PC-3 (cell line): ENCODE measurements at places on chromosomes 5 and 9. TPM values are rescaled to one million over a fixed set of nuclear protein-coding genes. Genes with fewer than 3 reads are reported as not detected.

- no peak for DNase-seq
- no peaks in the 10 kb centered on the region for H3K36me3 ChIP-seq
- H3K4me1 ChIP-seq = no peaks in the 10 kb centered on the region
- H3K27me3 ChIP-seq = no peaks in the 10 kb centered on the region
- no peak overlapping the region for H3K27ac ChIP-seq
Observed at GRCh38 chr5:62791059-62791458, 212.4 kb downstream of the LRRC70 start.

DNA sequence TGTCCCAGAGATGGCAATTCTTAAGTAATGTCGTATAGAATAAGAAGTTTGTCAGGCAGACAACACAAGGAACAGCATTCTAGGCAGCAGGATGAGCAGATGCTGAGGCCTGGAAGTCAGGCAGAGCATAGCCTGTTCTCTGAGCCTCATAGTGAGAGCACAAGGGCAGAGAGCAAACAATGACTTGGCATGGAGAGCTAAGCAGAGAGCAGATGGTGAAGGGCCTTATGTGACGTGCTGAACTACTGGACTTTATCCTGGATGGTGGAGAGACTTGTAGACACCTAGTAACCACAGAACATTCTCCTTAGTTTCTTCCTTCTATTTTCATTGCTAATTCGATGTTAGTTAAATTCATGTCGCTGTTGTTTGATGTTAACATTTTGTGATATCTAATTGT, 60.1 kb downstream of the KCTD16 start:
- H3K4me1 ChIP-seq = no peaks in the 10 kb centered on the region
- DNase-seq = no peak
- H3K27ac ChIP-seq = no peak overlapping the region
- no peak overlapping the region for H3K4me3 ChIP-seq
- H3K36me3 ChIP-seq = no peaks in the 10 kb centered on the region

DNA sequence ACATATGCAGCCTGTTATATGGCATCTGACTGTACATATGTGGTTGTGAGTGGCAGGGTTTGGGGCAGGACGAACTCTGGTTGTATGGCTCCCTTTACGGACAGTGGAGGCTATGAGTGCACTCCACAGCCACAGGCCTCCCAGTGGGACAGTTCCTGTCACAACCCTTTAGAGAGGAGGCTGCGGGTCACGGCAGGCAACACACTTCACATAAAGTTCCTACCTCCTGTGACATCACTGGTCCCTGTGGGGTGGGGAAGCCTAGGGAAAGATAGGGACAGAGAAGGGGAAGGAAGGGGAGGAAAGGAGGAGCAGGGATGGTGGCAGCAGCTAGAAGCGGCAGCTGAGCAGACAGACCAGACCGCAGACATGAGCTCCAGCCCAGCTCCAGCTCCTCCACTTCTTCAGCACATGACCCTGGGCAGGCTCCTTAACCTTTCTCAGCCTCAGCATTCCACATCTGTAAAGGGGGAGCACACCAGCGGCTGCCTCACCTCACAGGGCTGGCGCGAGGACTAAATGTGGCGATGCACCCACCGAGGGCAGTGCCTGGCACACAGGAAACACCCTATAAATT, 27.4 kb upstream of the CORO2A start:
- peak overlapping the region; percentile 87 for H3K27ac ChIP-seq
- no peaks in the 10 kb centered on the region for H3K36me3 ChIP-seq
- no peak for DNase-seq

DNA sequence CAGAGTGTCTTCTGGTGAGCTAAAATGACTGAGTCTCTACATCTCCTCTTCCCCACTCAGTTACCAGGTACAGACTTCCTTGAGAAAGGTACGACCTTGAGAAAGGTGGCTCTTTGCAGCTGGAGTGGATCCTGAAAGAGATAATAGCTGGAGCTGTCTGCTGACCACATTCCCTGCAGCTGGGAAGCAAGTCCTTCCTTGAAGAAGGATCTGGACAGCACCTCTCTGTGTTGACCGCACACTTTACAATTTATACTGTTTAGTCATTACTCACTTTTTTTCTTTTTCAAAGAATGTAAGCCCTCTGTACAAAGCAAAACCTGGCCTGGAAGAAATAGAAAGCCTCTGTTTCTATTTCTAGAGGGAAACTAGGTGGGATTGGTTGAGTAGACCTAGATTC, 148.8 kb downstream of the MACIR start:
- H3K4me1 ChIP-seq = no peaks in the 10 kb centered on the region
- no peak overlapping the region for H3K27ac ChIP-seq
- no peak for DNase-seq
- H3K27me3 ChIP-seq = no peaks in the 10 kb centered on the region

DNA sequence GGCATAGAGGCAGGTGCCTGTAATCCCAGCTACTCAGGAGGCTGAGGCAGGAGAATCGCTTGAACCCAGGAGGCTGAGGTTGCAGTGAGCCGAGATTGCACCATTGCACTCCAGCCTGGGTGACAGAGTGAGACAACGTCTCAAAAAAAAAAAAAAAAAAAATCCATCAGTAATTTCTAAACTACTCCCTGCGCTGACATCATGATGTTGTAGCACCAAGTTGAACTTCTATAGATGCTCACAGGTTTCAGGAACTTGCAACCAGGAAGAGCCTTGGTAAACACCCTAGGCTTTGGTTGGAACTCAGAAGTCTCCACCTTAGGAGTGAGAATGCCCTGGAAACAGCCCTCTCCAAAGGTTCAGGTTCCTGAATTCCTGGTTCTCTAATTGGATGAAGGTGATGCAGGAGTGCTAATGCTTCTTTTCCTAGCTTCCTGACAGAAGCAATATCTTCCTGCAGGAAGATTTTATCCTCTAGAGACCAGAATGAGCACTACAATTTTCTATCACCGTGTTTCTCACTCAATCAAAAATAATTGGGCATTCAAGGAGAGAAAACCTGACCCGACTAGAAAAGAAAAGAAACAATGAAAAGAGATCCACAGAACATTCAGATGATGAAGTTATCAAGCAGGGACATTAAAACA, 469.6 kb downstream of the GADD45G start:
- no peak overlapping the region for H3K27ac ChIP-seq
- H3K4me1 ChIP-seq = no peaks in the 10 kb centered on the region
- H3K36me3 ChIP-seq = no peaks in the 10 kb centered on the region

DNA sequence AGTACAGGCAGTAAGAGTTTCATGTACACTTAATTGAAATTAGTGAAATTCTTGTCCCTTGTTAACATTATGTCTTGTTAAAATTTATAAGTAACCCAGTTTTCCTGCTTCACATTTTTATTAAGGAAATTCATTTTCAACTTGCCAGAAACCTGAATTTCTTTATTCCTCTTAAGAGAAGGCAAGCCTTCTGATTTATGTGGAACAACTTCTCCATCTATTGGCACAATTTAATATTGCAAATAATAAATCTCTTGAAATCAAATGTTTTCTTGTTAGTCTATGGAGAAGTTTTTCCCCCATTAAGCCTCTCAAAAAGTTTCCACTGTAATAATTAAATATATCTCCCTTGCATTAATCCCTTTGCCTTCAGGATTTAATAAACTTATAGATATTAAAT, 33.8 kb upstream of the ACO1 start:
- no peaks in the 10 kb centered on the region for H3K36me3 ChIP-seq
- peak; percentile 62 for DNase-seq

DNA sequence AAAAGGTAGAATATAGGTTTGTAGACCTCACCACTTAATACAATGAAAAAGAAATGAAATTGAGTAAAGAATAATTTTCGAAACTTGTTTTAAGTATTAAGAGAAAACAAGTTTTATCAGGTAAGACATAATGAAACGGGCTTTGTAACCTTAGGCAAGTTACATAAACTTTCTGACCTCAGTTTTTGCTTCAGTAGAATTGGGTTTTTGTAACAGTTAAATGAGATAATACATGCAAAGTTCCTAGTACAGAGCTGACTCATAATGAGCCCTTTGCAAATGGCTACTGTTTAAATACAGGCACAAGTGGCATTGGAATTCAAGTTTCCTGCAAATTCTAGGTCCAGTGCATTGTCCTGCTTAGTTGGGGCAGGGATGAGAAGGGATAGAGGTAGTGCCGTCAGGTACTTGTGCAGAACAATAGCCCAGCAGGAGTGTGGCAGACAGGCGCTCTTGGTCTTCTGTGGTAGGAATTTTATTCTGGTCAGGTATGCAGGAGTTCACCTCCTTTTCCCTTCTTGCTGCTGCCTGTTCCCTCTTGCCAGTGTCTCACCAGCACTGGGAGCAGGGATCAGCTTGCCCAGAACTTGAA, 203.8 kb downstream of the PBX3 start:
- H3K27ac ChIP-seq = no peak overlapping the region
- H3K36me3 ChIP-seq = no peaks in the 10 kb centered on the region
- H3K4me3 ChIP-seq = no peak overlapping the region
- no peak for DNase-seq
- H3K27me3 ChIP-seq = no peaks in the 10 kb centered on the region

DNA sequence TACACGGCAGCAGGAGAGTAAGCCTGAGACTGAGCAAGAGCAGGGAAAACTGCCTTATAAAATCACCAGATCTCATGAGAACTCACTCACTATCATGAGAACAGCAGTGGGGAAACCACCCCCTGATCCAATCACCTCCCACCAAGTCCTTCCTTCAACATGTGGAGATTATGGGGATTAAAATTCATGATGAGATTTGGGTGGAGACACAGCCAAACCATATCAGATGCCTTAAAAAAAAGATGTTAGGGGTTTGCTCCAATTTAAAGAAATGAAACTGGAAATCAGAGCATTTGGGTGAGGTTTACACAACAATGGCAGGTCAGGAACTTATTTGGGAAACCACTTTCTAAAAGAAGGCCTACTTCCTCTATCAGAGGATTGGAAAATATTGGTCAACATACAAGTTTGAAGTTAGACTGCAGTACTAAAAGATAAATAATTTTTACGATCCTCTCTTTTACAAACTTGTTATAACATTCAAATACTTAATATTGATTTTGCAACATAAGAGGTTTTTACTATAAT, 105.1 kb downstream of the FBN2 start:
- peaks cover 12% of the 10 kb centered on the region for H3K4me1 ChIP-seq
- DNase-seq = no peak
- H3K4me3 ChIP-seq = no peak overlapping the region
- no peaks in the 10 kb centered on the region for H3K36me3 ChIP-seq
- no peak overlapping the region for H3K27ac ChIP-seq
- H3K27me3 ChIP-seq = no peaks in the 10 kb centered on the region

- H3K4me3 ChIP-seq = no peak overlapping the region
- no peak overlapping the region for H3K27ac ChIP-seq
- H3K4me1 ChIP-seq = no peaks in the 10 kb centered on the region
- H3K36me3 ChIP-seq = no peaks in the 10 kb centered on the region
- H3K27me3 ChIP-seq = no peaks in the 10 kb centered on the region
Observed at GRCh38 chr5:83199126-83199525, 121.8 kb downstream of the XRCC4 start.

DNA sequence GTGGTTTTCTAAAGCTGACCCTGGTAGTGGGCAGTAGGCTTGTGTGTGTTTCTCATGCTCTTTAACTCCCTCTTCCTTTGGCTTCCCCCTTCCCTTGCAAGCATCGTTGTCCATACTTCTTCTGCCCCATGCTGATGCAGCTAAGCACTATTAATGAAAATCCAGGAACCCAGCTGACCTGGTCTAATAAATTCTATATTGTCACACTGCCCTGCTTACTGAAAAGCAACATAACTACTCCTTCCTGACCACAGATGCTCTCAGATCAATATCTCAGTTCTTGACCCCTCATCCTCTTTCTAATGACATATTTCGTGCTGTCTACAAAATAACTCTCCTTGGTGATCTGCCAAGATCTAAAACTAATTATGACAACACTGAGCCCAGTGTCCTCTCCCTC, 405.5 kb downstream of the EFNA5 start:
- DNase-seq = no peak
- H3K4me1 ChIP-seq = peaks cover 10% of the 10 kb centered on the region
- H3K36me3 ChIP-seq = no peaks in the 10 kb centered on the region
- H3K27ac ChIP-seq = no peak overlapping the region
- no peaks in the 10 kb centered on the region for H3K27me3 ChIP-seq

DNA sequence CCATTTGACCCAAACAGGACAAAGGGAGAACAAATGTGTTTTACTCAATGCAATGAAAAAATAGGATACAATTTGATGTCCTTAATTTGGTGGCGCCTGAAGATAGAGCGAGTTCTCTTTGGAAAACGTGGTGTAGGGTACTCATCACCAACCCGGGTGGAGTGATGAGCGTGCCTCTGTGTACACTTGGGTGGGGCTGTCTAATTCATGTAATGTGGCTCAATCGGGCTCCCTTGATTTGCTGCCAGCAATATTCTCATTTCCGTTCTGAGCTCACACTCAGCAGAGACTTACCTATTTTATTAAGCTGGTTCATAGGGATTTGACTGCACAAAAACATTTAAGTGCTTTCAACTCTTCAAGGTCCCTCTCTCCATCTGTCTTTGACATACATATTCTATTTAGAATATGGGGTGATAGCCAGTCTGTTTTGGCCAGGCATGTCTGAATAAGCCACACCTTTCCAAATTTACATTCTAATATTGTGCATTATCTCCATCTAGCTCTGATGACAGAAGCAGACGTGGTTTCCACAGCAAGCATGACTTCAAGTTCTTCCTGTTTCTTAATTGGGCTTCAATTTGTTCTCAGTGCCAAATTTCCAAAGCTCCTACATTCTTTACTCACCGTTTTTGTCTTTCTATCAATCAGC, 162.5 kb downstream of the IRX2 start:
- no peaks in the 10 kb centered on the region for H3K27me3 ChIP-seq
- no peaks in the 10 kb centered on the region for H3K36me3 ChIP-seq
- no peak overlapping the region for H3K27ac ChIP-seq
- DNase-seq = no peak

- H3K36me3 ChIP-seq = no peaks in the 10 kb centered on the region
- no peaks in the 10 kb centered on the region for H3K4me1 ChIP-seq
- H3K27me3 ChIP-seq = no peaks in the 10 kb centered on the region
- H3K4me3 ChIP-seq = no peak overlapping the region
Observed at GRCh38 chr9:115910959-115911358, 242.6 kb upstream of the PAPPA start.

Gene SDHA
- total RNA-seq = 163 and 181 TPM in 2 replicates

Gene RNF180
- 5.1 and 5.4 TPM in 2 replicates for total RNA-seq

Gene ADRA1B
- 0.29 and 0.40 TPM in 2 replicates for total RNA-seq

Gene NUTM2G
- not detected in 2 replicates for total RNA-seq

Gene ISL1
- total RNA-seq = 1.4 and 1.5 TPM in 2 replicates

Gene ZNF346
- total RNA-seq = 33.9 and 38.9 TPM in 2 replicates

Gene TNC
- total RNA-seq = 60.1 and 71.0 TPM in 2 replicates

Gene DND1
- 0.75 and 1.1 TPM in 2 replicates for total RNA-seq
